ENCODE measurements at places on chromosomes 3 and 15.

- DNase-seq, result peak; percentile 98
Observed at GRCh38 chr15:33242165-33242564, 47.7 kb upstream of the FMN1 start.

DNA sequence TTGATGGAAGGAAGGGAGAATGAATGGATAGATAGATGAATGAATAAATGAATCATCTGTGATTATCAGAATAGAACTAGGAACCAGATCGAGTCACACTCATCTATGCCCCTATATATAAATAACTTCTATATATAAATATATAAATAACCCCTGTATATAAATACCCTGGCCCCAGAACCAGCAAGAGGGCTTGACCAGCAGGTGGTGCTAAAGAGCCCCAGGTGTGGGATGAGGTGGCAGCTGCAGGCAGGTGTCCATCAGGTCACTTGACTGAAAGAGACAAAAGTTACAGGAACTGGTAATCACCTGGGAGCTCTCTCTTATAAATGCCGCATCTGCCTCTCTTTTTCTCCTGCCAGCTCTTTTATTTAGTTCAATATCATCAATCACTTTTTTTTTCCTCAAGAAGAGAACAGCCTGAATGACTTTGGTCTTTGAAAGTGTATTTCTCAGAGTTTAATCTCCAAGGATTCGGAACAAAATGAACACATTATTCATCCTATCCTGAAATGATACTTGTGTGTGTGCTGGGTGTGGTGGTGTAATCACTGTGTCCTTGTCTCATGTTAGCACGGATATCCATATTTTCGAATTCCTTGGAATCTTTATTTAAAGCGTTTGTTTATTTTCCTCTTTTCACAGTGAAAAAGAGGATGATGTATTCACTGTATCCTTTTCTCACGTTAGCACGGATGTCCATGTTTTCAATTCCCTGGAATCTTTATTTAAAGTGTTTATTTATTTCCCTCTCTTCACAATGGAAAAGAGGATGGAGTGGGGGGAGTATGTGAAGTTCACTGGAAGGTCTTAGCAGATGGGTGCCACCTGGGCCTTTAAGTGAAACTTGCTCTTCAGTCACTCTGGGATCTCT is 35.4 kb upstream of the ATG7 start:
- DNase-seq, result peak; percentile 11

- no peak for DNase-seq
Observed at GRCh38 chr3:128226186-128226725, 73.0 kb downstream of the EEFSEC start.

DNA sequence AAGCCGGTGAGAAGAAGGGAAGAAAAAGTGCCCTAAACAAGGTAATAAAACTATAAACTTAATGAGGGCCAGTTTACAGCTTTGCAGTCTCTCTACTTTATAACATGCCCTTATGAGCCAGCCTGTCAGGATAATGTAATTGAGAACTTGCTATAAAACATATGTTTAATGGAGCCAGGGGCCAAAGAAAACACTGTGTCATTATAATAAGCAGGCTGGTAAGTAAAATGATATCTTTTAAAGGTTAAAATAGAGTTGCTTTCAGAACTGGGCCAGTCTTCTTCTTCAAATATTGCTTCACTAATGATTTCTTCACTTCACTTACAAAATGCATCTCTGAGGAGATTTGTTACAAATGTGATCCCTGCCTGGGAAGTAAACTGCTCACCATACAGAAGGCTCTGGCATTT is 192.5 kb downstream of the SHOX2 start:
- no peak for DNase-seq

DNA sequence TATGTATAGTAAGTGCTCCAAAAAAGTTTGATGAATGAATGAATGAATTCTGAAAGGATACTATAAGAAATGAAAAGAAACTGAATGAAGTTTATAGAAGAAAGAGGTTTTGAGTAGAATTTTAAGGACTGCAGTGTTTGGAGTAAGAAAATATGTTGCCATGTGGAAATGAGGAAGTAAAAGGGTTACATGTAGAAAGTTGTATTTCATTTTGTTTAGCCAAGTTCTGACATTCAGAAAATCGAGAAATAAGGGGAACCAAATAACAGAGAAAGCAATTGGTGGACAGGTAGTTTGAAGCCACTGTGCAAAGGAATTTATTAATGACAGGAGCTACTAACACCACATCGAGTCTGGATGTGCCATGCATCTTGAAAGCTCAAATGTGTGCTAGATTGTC is 200.7 kb downstream of the SATB1 start:
- DNase-seq, result no peak

DNA sequence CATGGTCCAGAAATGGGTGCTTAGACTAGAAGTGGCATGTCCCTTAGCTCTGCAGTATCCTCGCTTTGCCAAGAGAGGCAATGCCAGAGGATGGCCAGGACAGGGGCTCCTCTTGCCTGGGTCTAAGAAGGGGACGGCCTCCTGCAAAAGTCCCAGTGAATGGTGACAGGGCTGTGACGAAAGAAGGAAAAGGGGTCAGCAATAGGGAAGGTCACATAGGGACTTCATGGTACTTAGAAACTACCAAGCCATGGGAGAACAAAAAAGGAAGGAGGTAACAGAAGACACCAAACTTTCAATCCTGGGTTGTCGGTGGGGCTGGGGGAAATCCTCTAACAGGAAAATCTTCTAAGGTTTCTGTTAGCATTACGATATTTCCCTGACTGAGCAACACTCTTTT is 36.2 kb upstream of the ATOSA start:
- DNase-seq, result no peak

DNA sequence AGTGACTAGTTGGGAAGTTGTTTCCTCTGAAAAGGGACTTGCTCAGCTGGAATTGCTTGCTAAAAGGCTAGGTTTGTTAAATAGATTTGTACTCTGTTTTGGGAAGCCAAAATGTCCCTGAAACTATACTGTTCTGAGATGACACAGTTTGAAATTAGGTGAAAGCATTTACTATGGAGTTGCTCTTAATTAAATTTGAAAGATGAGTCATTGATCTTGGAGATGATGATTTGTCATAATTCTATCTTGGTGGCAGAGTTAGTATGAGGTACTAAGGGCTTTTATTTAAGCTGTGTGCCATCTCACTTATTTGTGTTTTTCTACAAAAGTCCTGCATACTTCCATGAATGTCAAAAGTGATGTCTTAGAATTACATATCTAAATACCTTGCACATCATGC is 320.9 kb downstream of the PTPRG start:
- no peak for DNase-seq

- no peak for DNase-seq
Observed at GRCh38 chr3:8652324-8652987, 7.9 kb upstream of the SSUH2 start.

DNA sequence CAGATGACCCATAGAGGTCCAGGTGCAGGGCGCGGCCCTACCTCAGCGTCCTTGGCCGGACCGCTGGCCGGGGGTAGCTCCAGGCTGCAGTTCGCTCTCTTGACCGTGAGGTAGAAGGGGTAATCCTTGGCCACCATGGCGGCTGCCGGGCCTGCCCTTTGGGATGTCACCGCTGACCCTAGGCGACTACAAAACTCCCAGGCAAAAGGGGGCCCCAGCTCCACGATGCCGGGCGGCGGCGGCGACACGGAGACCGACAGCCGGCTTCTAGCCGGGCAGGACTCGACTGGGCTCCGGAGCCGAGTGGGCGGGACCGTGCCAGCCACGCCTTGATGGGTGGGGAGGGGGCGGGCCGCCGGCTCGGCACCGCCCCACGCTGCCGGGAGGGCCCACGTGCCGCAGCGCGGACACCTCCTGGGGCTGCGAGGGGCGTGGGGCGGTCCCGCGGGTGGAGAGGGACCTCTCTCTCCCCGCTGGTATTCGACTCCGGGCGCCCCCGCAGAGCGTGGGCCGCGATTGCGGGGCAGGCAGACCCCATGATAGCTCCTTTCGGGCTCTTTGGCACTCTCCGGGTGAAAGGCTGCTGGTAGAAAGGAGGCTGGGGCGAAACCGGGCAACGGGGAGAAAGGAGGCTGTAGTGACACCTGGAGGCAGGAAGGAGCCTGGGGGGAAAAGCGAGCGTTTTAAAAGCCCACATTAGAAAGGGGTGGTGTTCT is at the start of gene ARHGEF3:
TSS of gene ARHGEF3 (minus strand) at position 288 of the 716 bp plus-strand sequence. CDS start at position 137, 151 bp downstream.
- DNase-seq, result peak; percentile 26

- no peak for DNase-seq
Observed at GRCh38 chr15:29117778-29118177, 151.8 kb downstream of the NSMCE3 start.

- DNase-seq, result no peak
Observed at GRCh38 chr15:81548365-81549130, 174.5 kb upstream of the TMC3 start.

DNA sequence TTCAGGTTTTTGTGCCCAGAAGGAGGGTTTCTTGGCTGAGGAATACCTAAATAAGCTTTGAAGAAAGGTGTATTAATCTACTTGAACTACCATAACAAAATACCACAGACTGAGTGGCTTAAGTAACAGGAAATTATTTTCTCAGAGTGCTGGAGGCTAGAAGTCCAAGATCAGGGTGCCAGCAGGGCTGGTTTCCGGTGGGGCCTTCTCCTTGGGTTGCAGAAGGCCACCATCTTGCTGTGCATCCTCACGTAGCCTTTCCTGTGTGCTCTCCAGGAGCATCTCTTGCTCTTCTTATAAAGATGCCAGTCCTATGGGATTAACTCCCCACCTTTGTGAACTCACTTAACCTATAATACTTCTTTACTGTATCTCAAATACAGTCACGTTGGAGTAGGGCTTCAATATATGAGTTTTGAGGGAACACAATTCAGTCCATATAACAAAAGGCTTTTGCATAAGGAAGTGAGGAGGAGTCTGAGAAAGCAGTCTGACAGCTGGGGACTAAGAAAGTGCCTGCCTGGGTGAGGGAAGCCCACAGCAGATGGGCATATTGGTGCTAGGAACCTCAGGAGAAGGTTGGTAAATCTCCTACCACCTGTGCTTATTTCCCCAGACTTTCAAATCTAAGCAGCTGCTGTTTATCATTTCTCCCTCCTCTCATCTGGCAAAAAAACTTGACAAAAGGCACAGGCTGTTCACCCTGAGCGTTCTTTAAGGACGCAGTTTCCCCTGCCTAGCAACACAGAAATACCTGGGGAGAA is 89.6 kb upstream of the CBLB start:
- DNase-seq, result no peak

- no peak for DNase-seq
Observed at GRCh38 chr15:87954793-87955192, 301.7 kb downstream of the NTRK3 start.

DNA sequence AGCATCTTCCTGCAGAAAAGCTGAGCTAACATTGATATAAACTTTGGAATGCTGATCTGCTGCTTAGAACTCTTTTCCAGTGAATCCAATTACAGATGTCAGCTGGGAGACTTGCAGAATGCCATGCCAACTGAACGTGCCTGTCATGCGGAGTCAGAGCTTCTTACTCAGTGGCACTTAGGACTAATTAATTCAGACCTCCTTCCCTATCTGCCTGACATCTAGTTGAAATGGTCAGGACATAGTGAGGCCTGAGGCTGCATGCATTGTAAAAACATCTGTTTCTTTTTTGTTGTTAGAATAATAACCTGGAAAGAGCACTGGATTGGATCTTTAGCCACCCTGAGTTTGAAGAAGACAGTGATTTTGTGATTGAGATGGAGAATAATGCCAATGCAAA is 112.6 kb downstream of the USP13 start:
- no peak for DNase-seq

- DNase-seq, result no peak
Observed at GRCh38 chr3:129827765-129828164, 65.7 kb downstream of the TMCC1 start.

GRCh38 chr3:124119056-124119716 is 127.3 kb upstream of the ROPN1 start:
- peak; percentile 44 for DNase-seq

- no peak for DNase-seq
Observed at GRCh38 chr15:38421069-38421690, 32.7 kb upstream of the FAM98B start.

- no peak for DNase-seq
Observed at GRCh38 chr3:181470349-181470748, 241.4 kb upstream of the SOX2 start.

DNA sequence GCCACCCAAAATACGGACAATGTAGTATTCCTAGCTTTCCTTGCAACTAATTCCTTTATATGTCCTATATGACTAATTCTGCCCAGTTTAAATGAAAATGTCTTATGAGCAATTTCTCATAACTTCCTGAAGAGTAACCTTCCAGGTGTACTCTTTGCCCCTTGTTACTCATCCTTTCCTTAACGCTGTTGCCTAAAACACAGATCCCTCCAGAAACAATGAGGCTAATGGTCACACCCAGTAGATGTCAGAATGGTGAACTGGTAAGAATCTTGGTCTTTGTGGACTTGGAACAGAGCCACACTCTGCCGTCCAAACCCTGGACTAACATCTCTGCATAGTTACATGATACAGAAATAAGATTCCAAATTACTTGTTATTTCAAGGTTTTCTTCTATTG is 497.9 kb downstream of the IGSF11 start:
- DNase-seq, result no peak

Data from RCC 7860 (cell line).